ENCODE measurements at places on chromosomes 12 and 14.

- no peak for DNase-seq
Measured at GRCh38 chr12:88624911-88625310, 44.6 kb upstream of the KITLG start.

DNA sequence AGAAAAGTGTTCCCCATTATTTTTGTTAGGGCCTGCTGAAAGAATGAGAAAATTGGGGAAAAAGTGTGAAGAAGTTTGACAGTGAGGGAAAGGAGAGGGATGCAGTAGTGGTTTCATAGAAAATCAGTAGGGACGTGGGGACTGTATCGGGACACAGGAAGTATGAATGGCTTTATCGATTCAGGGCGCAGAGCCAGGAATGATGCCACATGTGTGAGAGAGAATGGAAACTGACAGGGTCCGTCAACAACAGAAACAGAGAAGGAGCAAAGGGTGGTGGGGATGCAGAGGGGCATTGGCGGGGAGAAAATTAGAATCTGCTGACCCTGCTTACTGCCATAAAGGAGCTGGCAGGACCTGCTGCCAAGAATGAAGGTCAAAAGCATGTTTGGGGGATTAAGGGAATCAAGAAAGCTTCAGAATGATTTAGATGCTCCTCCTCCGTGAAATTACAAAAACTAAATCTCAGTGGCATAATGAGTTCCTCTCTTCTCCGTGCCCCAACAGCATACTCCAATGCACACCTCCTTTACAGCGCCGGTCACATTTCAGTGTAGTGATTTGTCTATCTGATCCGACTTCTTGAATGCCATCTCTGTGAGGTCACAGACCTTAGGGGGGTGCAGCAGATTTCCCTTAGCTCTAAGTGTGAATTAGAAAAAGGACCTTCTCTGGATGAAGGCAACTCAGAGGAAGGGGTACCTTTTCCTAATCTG is 92.6 kb downstream of the EMP1 start:
- DNase-seq: no peak

GRCh38 chr12:124270671-124271070 is 24.2 kb upstream of the RFLNA start:
- DNase-seq: no peak

GRCh38 chr14:85556267-85556666 is 26.3 kb downstream of the FLRT2 start:
- no peak for DNase-seq

- no peak for DNase-seq
Measured at GRCh38 chr12:1650260-1650977, 21.4 kb downstream of the WNT5B start.

DNA sequence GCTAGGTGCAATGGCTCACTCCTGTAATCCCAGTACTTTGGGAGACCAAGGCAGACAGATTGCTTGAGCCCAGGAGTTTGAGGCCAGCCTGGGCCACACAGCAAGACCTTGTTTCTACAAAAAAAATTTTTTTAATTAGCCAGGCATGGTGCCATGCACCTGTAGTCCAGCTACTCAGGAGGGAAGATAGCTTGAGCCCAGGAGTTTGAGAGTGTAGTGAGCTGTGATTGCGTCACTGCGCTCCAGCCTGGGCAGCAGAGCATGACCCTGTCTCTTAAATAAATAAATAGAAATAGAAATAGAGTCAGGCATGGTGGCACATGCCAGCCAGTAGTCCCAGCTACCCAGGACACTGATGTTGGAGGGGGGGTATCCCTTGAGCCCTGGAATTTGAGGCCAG is 36.7 kb upstream of the CLIP1 start:
- no peak for DNase-seq

GRCh38 chr14:99812892-99813291 is 19.7 kb downstream of the EML1 start:
- no peak for DNase-seq

- no peak for DNase-seq
Measured at GRCh38 chr12:108287227-108287626, 51.9 kb downstream of the CMKLR1 start.

DNA sequence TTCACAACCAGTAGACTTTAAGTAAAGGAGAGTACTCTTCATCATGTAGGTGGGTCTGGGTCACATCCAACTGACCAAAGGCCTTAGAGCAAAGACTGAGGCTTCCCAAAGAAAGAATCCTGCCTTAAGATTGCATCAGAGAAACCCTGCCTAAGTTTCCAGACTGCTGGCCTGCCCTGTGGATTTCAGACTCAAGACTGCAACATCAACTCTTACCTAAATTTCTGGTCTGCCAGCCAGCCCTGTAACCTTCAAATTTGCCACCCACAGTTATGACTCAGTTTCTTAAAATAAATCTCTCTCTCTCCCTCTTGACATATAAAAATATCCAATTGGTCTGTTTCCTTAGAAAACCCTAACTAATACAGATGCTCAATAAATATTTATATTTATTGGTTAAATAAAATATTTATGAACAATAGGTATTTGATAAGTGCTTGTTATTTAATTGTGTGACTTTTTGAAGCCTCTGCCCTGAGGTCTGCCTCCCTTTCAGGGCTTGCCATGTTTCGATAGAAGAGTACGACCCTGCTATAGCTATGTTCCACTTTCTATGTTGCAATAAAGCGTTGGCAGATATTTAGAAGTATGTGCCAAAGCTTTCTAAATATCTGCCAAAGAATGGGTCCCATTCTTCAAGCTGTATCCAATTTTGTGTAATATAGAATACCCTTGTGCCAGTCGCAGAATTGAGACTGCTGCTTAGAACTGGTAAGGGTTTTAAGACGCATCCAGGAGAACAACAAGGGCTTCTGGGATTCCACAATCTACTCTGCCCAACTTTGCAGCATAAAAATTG is 65.7 kb downstream of the TMEM30B start:
- no peak for DNase-seq

- DNase-seq: peak; percentile 37
Measured at GRCh38 chr12:132282950-132283771, 46.2 kb downstream of the GALNT9 start.

DNA sequence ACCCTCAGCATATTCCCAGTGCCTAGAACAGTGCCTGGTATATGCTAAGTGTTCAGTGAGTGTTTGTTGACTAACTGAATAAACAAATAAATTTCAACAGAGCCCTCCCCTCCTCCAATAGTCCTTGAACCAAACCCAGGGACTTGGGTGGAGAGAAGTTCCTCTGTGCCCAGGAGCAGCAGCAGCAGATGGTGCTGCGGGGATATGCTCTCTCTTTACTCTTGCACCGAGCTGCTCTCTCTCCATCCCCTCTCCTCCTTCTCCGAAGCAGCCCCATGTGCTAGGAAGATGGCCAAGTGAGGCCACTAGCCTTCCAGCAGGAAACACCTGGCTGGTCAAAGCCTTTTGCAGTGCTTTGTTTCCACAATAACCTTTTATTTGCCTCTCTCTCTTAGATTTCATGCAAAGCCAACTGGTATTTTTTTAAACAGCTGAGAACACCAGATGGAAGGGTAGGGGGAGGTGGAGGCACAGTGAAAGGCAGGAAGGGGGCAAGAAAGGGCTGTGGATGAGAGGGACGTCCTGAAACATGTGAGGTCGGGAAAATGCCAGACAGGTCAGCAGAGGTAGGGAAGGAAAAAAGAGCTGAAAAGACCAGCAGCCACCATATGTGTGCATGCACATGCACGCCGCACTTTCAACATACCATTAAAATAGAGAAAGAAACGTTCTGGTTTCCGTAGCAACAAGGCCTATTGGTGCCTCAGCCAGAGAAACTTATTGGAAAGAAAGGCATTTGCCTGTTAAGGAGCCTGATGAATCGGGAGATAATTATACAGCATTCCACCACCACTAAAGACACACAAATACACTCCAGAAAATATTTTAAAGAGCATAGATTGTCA is 78.9 kb downstream of the EMP1 start:
- DNase-seq: no peak

- no peak for DNase-seq
Measured at GRCh38 chr14:88933191-88933590, 108.7 kb downstream of the TTC8 start.

DNA sequence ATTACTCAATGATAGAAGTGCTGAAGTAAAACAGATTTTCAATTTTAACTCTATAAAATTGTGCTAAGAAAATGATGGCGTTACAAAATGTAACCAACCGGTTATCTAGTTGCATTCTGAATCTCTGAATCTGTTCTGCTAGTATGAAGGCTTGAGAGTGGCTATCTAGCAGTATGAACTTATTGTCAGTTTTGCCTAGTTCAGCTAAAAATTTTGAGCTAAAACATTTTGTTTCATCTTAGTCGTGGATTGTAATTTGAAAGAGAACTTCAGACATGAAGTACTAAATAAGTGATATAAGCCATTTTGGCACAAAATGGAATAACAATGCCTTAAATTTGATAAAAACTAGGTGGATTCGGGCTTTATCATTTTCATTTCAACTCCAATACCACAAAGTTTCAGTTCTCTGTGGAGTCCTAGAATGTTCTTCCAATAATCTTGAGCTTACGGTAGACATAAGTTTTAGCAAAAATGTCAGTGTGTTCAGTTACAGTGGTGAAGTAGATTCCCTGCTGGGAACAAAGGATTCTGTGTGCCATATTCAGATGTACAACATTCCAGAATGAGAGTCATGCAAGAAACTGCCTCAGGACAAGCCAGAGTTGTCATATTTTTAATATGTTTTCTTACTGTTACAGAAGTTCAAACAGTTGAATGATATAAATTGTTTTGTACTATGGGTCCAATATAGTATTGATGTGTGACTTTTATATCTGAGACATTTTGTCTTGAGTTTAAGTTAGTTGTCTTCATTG is 28.1 kb downstream of the ATP6V1D start:
- no peak for DNase-seq

DNA sequence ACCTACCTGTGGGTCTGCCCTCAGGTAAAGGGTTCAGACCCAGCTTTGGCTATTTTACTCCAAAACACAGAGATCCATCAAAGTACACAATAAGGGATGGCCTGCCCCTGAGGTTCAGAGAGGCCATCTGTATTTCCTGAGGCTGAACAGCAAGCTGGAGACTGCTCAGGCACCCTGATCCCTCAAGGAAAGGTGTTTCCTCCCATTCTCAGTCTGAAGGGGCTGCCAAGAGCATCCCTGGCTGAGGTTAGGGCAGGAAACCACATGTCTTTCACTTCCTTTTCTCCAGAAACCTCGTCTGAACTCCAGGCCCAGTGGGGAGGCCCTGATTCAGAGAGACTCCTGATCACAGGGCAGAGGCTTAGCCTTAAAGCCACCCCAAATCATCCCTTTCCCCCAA is 1.5 kb downstream of the RILPL1 start:
- peak; percentile 54 for DNase-seq

DNA sequence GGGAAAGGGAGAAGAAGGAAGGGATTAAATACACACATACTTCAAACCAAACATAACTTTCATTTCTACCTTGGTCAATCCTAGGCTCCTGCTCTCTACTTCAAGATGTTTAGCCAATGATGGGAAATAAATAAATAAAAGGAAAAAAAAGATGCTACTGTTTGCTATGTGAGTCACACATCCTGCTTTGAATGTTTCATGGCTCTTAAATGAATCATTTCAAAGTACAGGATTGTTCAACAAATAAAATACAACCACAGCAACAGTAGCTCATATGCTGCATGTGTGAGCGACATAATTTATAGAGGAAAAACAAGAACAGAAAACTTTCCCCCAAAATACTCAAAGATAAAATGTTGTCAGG is 54.3 kb upstream of the NPFF start:
- DNase-seq: no peak

- no peak for DNase-seq
Measured at GRCh38 chr14:42992930-42993329, 1386.3 kb downstream of the LRFN5 start.

GRCh38 chr12:6080149-6081045 is 44.1 kb downstream of the VWF start:
- no peak for DNase-seq

GRCh38 chr14:70770490-70770889 is 38.8 kb downstream of the MAP3K9 start:
- DNase-seq: no peak

DNA sequence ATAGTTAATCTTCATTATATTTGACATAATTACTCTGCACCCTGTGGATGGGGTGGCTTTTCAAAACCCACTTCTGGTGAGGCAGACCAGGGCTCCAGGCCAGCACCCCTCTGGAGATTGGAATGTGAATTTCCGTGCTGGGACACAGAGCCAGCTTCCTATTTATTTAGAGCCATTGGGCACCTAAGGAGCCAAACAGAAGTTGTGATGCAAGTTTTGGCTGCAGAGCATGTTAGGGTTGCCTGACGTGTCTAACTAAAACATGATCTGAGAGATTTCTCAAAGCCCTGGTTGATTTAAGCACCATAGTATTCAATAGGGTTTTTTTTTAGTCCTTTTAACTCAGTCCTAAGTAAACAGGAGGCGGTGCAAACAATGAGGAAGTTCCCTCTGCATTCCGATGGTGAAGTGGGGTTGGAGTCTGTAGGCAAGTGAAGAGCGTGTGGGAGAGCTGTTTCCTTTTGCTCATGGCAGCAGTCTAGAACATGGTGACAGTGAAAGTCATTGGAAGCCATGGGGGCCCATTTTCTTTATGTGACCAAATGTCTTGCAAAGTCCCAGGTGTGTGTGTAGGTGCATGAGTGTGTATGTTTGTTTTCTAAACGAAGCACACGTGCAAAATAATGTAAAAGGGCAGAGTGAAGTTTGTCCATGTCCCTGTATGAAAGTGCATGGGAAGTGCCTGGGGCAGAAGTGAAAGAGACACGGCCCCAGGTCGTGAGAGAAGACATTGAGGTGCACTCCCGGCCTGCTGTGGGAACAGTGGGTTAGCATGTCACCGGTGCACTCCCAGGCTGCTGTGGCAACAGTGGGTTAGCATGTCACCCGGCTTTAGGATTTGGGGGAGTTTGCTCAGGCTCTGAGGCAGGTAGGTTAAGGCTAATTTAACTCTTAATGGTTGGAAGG is 117.7 kb downstream of the PRKCH start:
- peak; percentile 57 for DNase-seq

DNA sequence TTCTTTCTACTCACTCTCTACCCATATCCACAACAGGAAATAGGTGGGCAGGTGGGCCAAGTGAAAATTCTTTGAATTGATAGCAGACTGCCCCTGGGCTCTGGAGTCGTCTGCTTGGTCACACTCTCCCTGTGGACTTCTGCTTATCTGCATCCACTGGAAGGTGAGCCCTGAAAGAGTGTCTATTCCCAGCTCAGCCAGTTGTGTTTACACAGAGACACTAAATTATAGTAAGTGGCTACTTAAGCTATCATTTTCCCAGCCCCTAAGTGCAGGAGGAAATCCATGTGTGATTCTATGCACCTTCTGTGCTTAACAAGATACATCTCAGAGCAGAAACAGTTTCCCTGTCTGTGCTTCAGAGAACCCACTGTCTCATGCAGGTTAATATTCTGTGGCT is 338.4 kb downstream of the FUT8 start:
- DNase-seq: no peak

DNA sequence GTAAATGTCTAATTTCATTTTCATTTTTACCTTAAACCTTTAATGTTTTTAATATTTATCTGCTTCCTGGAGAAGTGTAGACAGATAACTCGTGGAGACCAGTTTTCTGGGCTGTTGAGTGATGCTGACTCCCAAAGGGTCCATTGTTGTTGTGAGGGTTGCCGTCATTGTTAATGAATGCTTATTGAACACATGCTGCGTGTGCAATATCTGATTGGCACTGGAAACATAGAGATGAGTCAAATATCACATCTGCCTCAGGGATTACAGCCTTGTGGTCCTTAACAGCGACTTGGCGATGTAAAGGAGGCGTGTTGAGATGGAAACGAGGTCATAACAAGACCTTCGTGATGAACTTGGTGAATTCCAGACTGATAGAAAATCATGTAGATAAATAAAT is 85.9 kb downstream of the FBXW8 start:
- no peak for DNase-seq

GRCh38 chr12:65025136-65025535 is 96.0 kb downstream of the WIF1 start:
- DNase-seq: no peak

GRCh38 chr14:102606296-102606695 is 13.8 kb downstream of the RCOR1 start:
- DNase-seq: no peak

- DNase-seq: no peak
Measured at GRCh38 chr14:21680072-21680471, 6.5 kb upstream of the OR4E1 start.

Data from DND-41 (cell line).